ENCODE measurements at places on chromosomes 7 and 10.

DNA sequence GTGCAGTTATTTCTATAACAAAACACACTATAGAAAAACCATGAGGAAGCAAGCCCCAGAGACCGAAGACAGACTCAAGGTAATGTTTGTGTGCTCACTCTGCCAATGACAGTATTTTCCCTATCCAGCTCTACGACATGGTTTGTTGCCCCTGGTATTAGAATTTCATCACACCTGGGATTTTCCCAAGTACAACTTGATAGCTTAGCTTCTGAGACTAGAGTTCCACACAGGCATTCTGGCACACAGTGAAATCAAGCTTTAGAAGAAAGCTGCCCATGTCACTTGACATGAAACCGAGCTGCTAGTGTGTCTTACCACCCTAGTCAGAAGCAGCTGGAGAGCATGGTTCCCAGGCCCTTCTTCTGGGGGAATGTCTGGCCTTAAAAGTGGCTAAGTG, 44.1 kb upstream of the AKR1E2 start:
- no peak for DNase-seq

DNA sequence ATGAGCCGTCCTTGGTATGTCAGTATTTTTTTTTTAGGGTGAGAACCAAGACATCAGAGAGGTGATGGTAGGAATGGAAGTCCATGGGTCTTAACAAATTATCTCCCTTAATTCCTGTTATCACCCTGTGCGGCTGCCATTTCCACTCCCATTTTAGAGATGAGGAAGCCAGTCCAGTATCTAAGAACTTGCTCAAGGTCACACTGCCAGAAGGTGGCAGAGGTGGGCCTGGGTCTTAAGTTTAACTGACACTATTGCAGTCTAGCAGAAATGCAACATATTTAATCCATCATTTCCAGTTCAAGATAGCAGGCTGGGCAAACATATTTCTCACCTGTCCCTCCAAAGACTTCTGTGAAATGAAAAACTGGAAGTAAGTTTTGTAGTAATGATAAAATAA, 108.3 kb downstream of the GLI3 start:
- DNase-seq, result no peak

DNA sequence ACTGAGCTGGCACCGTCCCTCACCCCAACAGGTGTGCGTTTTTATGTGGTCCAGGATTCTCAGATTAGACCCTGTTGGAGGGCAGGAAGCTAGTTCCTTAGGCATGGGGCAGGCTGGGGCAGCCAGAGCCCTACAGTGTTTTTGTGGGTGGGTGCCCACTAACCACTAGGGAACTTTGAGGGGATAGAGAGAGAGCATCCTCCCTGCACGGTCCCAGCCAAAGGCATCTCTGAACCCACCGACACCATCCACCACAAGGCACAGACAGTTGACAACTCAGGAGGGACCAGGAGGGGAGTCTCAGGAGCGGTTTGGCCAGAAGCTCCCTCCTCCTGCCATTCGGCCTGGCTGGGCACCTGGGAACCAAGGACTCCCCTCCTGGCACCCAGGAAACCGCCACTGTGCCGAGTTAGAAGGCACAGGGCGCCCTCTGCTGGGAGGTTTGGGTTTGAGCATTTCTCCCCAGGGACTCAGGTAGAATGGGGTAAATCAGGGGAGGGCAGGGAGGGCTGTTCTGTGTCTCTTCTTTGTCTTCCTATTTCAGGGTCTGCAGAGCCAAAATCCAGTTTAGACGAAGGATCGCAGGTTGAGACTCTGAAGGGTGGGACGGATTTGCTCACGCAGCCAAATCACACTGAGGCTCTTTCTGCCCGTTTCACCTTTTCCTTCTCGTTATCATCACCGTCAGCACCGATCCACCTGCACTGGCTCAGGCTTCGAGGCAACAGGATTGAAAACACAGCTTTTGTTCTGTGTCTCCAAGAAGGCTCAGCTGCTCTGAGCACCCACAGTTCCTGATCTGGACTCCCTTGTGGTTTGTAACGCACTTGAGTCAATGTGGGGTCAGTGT, 84.8 kb upstream of the COL13A1 start:
- peak; percentile 6 for DNase-seq

DNA sequence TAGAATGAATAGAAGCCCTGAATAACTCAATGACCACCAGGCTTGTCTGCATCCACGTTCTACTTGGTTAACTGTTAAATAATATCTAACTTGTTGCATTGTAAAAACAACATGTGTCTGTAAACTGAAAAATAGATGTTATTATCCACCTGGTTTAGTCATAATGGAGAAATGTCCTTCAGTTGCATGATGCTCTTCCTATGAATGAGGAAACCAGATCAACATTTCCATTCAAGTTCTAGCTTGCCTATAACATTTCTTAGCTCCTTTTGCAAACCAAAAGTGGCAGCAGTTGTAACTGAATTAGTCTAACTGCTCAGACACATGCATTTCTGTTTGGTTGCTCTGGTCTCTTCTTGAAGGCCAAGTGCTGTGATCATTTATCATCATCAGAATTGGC, 62.9 kb upstream of the BET1 start:
- DNase-seq, result no peak

- DNase-seq, result no peak
These were observed at the start of gene FLNC for GRCh38 chr7:128830231-128831177. Gene FLNC (plus strand): TSS chr7:128830406. CDS start chr7:128830638, 232 bp downstream.

DNA sequence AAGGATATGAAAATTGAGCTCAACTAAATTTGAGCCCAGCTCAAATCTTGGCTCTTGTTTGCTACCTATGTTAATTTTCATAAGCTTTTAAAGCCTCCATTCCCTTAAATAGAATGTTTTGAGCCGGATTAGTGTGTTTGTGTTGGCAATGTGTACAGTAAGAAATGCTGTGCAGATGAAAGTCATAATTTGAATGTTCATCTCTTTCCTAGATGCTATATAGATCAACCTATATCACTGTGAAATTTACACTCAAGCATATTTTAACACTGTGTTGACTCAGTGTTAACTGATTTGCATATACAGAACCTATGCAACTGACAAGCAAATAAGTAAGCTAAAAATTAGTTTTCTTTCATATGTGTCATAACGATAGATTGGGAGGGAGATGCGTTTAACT, 272.5 kb downstream of the TFEC start:
- DNase-seq, result no peak

- DNase-seq, result no peak
These were observed 20.6 kb upstream of the USP6NL start for GRCh38 chr10:11631890-11632587.

- no peak for DNase-seq
These were observed 95.8 kb upstream of the CREB5 start for GRCh38 chr7:28316489-28316888.

GRCh38 chr7:80307227-80307856, 172.7 kb downstream of the GNAI1 start:
- no peak for DNase-seq

DNA sequence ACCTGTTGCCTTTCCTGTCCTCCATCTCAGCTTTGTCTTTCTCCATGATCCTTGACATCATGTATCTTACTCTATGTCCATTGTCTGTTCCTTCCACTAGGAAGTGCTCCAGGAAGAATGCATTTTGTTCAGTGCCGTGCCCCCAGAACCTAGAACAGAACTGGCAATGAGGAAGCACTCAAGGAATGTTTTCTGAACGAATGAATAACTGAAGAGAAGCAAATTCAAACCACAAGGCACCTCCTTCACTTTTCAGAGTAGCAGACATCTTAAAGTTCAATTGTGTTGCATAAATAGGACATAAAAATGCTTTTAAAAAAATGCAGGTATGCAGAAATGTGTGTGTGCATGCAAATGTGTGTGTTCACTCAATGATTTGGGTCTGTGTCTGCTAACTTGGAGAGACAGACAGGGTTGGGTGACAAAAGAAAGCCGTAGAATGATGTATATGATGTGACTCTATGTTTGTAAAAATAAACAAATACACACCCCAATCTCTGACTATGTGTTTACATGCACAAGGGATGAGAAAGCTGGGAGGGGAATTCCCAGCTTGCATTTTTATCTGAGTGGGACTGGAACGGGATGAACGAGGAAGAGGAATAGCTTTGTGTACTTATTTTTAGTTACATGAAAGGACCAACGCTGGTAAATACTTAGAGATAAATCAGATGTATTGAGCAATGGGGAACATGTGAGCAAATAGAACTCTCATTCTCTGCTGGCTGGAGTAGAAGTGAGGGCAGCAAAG, 237.7 kb downstream of the FANK1 start:
- no peak for DNase-seq

- DNase-seq, result no peak
These were observed 83.3 kb downstream of the PAXIP1 start for GRCh38 chr7:154919344-154920225.

DNA sequence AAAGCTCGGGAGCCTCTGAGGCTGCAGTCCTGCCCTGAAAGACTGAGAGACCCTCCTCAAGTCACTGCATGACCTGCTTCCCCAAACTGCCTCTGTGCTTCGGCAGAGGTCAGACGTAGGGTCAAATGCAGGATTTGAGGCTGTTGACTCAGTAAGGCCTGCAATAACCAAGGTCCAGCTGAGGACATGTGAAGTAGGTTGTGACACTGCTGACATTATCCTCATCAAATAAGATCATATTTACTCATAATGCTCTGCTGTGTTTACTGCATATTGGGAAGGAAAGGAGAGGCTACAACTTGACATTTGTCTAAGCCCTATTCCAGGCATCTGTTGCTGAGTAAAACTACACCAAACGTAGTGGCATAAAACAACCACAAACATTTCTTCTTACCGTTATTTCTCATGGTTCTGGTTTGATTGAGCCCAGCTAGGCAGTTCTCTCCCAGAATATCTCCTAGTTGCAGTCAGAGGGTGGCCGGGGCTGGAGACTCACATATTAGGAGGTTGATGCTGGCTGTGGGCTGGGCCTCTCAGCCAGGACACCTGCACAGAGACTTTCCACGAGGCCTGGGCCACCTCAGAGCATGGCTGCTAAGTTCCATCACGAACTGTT, 122.1 kb upstream of the STK17A start:
- no peak for DNase-seq

- no peak for DNase-seq
These were observed 19.8 kb downstream of the ZNF107 start for GRCh38 chr7:64685741-64686140.

DNA sequence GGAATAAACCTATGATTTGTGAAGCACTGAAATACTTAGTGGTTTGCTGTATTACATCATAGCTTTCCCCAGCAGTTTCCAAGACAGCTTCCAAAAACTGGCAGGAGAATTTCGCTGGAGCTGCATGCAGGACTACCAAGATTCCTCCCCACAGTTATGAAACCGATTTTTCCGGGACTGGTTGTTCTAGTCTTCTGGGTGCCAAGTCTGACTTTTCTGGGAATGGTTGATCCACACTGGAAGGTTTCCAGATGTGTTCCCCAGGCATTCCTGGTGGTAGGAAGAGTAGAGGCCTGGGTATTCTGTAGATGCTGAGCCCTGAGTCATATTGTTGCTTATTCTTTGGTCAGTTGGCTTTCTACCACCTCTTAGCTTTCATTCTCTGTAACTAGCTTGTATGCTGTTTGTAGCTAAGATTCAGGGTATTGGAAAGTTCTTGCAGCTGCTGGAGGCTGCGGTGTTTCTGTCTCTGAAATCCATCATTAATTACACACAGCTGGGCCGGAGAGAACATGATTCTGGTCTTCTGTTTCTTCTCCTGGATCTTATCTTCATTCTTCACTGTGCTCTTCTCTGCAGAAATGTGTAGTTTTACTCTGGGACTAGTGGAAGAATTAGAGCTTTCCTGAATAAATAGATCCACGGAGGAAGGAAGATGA, 6.3 kb downstream of the ABCC2 start:
- no peak for DNase-seq

DNA sequence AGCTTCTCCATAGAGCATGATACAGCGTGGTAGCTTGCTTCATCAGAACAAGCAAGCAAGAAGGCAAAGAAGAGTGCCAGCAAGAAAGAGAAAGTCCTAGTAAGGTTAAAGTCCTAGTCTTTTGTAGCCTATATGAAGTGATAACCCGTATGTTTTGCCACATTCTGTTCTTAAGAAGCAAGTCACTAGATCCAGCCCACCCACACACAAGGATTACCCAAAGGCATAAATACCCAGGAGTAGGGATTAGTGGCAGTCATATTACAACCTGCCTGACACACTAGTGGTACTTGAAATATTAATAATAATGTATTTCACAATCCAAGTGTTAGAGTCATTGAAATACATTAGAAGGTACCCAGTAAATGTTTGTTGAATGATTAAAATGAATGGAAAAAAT, 285.5 kb downstream of the HPSE2 start:
- no peak for DNase-seq

DNA sequence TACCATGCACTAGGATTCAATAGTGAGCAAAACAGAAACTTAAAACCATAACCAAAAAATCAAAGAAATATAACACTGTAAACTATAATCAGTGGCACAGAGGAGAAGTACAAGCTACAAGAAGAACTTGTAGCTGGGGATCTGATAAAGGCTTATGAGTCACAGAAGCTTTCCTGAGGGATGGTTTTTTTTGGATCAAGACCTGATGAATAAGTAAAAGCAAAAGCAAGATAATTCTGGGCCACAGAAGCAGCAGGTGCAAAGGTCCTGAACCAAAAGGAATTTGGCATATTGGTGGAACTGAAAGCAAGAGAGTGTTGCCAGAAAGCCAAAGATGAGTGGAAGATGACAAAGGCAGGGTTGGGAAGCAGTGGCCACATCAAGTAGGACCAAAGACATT, 37.4 kb upstream of the BET1 start:
- DNase-seq, result no peak

GRCh38 chr7:22426463-22427094, 69.6 kb upstream of the RAPGEF5 start:
- no peak for DNase-seq

DNA sequence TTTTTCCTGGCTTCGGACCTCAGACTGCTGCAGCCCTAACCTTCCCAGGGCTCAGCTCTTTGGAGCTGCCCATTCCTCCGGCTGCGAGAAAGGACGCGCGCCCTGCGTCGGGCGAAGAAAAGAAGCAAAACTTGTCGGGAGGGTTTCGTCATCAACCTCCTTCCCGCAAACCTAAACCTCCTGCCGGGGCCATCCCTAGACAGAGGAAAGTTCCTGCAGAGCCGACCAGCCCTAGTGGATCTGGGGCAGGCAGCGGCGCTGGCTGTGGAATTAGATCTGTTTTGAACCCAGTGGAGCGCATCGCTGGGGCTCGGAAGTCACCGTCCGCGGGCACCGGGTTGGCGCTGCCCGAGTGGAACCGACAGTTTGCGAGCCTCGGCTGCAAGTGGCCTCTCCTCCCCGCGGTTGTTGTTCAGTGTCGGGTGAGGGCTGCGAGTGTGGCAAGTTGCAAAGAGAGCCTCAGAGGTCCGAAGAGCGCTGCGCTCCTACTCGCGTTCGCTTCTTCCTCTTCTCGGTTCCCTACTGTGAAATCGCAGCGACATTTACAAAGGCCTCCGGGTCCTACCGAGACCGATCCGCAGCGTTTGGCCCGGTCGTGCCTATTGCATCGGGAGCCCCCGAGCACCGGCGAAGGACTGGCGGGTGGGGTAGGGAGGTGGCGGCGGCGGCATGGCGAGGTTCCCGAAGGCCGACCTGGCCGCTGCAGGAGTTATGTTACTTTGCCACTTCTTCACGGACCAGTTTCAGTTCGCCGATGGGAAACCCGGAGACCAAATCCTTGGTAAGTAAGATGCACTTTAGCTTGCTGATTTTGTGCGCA, at the start of gene PLXDC2:
Gene PLXDC2, plus strand, starts transcription at position 22 of the 820 bp plus-strand sequence.
- DNase-seq, result no peak
